ENCODE measurements at places on chromosomes 3 and 15.

DNA sequence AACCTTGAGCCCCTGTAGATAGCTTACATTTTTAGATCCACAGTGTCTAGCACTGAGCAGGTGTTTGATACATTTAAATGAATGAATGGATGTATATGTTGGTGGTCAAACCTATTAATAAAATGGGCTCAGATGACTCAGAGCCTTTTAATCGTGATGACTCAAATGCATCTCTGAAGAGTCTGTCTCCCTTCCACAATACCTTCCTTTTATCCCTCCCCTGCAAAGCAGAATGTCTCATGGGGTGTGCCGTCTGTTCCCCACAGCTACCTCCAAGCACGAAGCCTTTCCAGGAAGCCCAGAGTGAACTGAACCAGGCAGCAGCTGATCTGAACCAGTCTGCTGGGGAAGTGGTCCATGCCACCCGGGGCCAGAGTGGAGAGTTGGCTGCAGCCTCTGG, 303.5 kb upstream of the TPM1 start:
- DNase-seq = no peak

DNA sequence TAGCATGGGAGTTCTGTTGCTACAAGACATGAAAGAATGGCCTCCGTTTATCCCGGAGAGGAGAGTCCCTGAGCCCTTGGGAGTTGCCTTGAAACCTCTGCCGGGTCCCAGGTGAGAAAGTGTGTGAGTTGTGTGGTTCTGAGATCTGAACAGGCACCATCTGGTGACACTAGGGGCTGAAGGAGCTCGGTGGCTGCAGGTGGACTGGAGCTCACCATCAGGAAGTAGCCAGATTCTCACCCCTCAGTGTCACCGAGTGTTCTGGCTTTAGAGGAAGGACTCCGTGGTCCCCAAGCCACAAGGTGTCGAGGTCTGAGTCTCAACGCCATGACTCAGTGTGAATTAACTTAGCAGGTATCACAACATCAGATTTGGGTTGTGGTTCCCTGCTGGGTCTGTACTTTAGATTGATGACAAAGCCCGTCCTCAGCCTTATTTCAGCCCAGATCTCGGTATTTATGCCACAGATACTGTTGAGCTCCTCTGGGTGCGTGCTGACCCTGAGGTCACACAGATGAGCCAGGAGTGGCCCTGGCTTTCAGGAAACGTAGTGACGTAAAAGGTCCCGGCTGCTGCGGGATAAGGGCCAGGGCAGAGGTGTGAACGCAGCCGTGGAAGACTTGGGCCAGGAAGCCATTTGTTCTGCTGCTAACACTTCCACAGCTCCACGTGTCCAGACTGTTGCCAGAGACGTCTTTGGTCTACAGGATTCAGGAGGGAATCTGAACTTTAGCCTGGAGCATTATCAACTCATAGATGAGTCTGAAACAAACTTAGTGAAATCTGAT, 54.4 kb downstream of the PGPEP1L start:
- peak; percentile 50 for DNase-seq

- no peak for DNase-seq
Measured at GRCh38 chr3:54358969-54359694, 236.8 kb downstream of the CACNA2D3 start.

DNA sequence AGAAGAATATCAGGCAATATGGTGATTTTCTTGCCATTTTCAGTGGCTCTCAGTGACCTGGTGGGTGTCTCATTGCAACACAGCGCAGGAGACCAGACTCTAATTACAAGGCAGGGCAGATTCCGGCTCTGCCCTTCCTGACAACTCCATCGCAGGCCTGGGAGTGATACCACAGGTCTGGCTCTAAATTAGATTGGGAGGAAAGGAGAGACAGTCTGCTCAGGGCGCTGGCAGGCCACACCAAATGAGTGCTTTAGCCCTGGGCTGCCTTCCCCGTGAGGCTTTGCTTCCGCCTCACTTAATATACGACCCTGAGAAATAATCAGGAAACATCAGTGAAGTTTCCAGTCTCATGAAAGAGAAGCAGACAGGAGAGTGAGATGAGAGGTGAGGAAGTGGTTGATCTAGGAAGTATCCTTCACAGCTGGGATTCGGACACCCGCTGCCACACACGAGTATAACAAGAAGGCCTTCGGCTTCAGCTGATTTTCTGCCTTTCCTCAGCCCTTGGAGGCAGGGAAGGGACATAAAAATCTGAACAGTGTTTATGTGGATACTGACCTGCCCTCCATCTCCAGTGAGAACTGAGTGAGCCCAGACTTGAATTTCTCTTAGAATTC, 73.7 kb upstream of the PROK2 start:
- DNase-seq = peak; percentile 71

GRCh38 chr3:34668915-34669314, 870.5 kb downstream of the PDCD6IP start:
- no peak for DNase-seq

DNA sequence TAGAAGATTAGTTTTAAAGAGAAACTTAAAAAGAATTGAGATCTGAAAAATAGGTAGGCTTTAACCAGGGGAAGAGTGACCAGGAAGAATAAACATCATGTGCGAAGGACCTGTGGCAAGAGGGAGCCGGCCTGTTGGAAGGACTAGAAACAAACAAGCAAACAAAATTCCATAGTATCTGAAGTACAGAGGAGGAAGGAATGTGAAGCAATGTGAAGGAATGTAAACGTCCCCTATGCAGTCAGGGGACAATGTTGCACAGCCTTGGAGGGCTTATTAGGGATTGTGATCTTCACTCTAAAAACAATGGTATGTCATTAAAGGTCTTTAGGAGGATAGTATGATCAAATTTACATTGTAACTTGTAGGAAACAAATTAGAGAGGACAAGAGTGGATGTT, 84.4 kb upstream of the PLCL2 start:
- DNase-seq = no peak
